ENCODE measurements at places on chromosomes 4 and X.

GRCh38 chrX:71143508-71143907, 1.1 kb upstream of the NLGN3 start:
- no peak for DNase-seq

DNA sequence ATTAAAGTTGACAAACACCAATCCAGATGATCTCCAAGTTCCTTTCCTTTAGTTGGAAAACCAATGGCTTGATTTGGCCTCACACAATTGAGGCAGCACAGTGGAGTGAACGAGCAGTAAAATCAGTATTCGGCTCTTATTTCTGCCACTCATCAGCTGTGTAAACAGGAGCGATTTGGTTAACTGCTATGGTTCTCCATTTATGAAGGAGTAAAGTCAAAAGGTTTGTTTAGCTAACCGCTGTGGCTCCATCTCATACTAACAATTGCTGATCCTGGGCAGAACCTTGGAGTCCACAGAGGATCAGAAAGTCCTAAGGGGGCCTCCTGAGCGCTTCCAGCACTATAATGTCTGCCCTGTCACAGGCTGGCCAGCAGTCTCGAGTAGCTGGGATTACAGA, 54.5 kb upstream of the EXOC1L start:
- DNase-seq, result no peak

DNA sequence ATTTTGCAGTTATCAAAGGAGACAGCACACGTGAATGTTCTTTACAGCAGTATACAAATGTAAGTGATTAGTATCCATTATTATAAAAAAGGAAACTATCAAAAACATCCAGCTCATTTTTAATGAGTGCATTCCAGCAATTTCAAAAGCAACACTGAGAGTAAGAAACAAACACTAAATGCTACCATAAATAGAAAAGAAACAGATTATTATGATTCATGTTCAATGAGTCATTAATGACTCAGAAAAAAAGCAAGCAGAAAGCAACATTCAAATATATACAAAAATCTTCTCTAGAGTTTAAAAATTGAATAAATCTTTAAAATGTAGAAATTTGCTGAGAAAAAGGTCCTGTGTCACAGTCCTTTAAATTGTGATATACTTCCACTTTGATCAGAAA, 346.5 kb upstream of the FMR1 start:
- no peak for DNase-seq

GRCh38 chrX:47247999-47248320, 15.2 kb downstream of the USP11 start:
- DNase-seq, result no peak

- DNase-seq, result no peak
These were observed 66.1 kb downstream of the CDS1 start for GRCh38 chr4:84648863-84649647.

- DNase-seq, result peak; percentile 1
These were observed 109.3 kb upstream of the DGKK start for GRCh38 chrX:50579955-50580354.

- no peak for DNase-seq
These were observed 207.8 kb upstream of the KIT start for GRCh38 chr4:54449999-54450398.

- DNase-seq, result no peak
These were observed 169.2 kb upstream of the LEF1 start for GRCh38 chr4:108337923-108338322.

GRCh38 chr4:78213218-78213617, 156.1 kb downstream of the FRAS1 start:
- no peak for DNase-seq

DNA sequence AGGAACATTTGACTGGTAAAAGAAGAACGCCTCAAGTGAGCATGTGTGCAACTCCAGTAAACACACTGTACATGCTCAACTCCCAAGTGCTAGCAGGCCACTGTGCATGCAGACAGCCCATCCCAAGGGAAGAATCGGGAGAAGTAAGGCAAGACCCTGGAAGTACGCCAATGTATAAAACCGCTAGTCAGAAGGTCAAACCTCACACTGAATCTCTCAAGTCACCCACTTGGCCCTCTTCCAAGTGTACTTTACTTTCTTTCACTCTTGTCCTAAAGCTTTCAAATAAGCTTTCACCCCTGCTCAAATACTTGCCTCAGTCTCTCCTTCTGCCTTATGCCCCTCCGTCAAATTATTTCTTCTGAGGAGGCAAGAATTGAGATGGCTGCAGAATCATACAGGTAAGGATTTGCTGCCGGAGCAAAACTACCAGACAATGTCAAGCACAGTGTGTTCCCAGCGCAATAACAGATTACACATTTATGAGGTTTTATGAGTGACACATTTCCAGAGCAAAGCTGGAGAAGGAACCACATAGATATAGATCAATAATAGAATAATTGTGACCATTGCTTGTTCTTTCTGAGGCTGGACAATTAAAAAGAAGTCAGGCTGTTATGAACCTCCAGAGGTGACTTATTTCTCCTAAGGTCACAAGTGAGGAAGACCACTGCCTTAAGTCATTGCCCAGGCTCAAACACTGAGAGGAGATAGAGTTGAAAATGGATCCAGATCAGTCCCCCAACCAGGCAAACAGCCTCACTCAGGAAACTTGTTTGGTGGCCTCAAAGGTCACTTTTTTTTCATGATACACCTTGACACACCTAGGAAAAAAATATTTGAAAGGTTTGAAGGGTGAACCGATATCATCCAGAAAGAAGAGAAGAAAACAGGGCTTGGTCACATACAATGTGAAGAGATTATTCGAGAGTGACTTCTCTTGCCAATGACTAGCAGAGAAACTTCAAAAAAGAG, 26.3 kb downstream of the CXCL1 start:
- DNase-seq, result no peak

DNA sequence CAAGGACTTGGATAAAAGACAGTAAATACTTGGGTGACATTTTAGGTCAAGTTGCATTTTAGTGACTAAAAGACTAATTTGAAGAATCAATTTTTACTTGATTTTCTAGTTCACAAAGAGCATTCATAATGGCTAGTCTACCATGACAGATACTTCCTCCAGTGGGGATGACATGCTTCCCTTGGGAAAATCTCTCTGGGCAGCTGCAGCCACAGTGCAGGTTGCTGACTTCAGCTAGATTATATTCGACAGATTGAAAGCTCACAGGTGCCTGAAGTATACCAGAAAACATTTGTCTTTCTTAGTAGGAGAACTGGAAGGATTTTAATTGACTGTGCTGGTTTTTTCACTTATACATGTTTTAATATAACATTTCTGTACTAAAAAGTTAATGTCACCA, 209.6 kb upstream of the MAGEB2 start:
- no peak for DNase-seq

DNA sequence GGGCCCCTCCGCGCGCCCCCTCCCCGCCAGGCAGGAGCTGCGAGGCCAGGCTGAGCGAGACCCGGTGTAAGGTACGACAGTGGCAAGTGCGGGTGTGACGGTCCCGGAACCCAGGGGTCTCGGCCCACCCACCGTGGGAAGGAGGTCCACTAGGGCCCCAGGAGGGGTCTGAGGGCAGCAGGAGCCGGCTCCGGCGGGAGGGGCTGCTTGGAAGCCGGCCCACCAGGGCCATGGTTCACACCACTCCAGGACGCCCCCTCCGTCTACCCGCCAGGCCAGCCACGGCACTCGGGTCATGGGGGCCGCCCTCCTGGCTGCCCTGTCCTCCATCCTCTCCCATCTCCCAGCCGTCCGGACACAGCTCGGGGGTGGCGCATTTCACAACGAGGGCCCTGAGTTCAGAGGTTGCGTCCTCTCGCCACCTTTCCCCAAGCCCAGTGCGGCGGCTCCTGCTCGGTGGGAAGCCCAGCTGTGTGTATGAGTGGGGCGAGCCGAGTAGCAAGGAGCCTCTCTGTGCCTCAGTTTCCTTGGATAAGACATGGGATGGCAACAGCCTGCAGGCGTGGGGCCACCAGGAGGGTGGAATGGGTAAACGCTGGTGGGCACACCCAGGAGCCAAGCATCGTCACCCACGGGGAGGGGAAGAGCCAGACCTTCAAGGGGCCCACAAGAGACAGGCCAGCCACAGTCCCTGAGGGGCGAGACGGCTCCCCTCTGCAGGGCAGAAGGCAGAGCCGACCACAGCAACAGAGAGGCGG, 81.3 kb downstream of the FAM53A start:
- no peak for DNase-seq

DNA sequence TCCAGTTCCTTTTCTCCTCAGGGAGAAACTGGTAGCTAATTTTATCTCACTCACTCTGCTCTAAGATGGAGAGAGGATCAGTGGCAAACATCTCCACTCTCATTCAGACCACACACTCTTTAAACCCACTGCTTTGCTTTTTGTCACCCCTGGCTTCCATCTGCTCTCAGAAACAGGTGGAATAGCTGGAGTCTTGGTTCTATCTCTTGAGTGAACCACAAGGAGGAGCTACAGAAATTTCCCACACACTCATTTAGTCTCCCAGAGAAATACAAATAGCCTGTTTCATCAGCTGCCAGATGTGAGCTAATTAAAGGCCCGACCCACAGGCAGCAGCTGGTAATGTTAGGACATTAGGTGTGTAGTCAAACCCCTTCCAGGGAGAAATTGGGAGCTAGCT, 96.6 kb downstream of the STPG2 start:
- DNase-seq, result no peak

GRCh38 chrX:50988649-50989048, 78.1 kb downstream of the BMP15 start:
- no peak for DNase-seq

- no peak for DNase-seq
These were observed 15.0 kb downstream of the RADX start for GRCh38 chrX:106626789-106627188.

DNA sequence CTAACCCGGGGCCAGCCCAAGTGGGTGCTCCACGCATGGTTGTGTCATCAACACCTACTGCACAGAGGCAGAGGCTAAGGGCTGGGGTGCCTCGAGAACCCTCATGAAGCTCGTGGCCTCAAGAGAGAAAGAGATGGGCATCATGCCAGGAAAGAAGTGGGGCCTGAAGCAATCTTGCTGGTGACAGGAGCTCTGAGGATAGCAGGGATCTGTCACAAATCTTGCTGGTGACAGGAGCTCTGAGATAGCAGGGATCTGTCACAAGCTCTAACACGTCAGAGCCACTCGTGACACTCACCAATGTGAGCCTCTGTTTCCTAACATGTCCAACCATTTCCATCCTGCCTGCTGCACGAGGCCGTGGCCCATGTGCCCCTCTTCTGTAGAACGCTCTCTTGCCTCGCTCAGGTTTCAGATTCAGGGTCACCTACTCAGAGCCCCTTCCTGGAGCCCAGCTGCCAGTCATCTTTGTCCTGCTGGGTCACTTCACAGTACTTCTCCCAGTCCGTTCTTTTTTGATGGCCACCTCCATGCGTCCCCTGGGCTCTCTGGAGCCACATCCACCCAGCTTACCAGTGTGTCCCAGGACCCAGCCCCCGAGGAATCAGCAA, 21.1 kb downstream of the PNMA6E start:
- DNase-seq, result no peak

DNA sequence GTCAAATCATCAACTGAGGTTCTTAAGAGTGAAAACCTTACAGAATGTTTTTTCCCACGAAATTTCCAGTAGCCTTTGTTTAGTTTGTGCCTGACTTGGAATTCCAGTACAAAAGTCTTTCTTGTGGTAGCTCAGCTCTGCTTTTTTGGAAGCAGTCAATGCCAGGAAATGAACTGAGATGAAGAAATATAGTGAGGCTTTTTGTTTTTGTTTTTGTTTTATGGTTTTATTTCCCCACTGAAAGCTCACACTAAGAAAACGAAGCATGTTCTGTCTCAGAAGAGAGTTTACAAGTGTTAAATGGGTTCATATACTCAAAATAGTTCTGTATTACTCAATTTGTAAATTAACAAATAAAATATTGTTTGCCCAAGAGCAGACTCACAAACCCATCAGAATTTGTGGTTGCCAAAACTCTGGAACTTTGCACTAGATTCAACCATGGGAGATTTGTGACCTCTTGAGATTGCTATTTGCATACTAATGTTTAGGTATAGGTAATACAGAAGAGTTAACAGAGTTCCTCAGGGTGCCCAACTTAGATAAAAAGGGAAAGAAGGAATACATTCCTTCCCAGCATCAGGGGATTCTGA, 1060.8 kb downstream of the FAT4 start:
- DNase-seq, result no peak

DNA sequence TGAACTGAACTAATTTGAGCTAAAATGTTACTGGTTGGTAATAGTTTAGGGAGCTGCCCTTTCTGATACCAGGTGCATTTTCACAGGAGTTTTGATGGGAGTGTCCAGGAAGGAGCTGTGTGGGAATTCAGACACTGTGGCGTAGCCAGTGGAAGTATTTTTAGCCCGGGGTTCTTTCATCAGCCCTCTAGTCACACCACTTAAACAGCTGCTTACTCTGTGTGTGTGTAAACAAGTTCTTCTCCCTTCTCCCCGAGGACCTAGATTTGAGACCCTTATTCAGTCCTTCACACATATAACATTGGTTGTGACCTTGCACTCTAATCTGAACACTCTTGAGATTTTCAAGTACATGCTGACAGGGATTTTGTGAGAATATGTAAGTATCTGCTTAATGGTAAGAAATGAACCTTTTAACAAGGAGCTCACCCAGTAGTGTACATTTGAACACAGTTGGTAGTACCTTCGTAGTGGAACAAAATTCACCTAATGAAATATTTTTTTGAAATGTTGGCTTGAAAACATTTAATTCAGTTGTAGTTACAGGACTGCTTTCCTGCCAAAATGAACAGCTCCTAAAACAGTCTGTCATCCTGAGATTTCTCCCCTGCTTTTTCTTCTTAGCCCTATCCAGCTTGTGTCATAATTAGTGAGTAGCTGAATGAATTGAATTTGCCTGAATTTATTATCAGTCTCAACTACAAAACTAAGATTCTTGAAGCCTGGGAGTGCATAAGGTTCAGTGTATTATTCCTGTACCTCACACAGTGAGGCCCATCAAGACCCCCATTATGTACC, 61.8 kb downstream of the BMPR1B start:
- DNase-seq, result no peak

- DNase-seq, result no peak
These were observed 11.5 kb downstream of the IGSF1 start for GRCh38 chrX:131277543-131278136.

GRCh38 chrX:33207056-33207455, 4.3 kb downstream of the DMD start:
- DNase-seq, result no peak

- no peak for DNase-seq
These were observed 46.7 kb downstream of the DTHD1 start for GRCh38 chr4:36328130-36328529.

DNA sequence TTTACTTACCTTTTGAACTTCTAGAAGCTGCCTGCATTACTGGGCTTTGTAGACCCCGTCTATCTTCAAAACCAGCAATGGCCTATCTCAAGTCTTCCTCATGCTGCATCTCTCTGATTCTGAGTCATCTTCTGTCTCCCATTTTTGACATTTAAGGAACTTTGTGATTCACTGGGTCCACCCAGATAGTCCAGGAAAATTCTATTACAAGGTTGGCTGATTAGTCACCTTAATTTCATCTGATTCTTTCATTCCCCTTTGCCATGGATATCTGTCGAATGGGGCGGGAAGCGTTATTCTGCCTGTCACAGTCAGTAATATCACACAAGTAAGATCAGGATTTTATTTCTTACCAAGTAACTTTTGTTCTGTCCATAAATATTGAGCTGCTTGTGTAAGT, 618.0 kb downstream of the CCSER1 start:
- no peak for DNase-seq
